ENCODE measurements at places on chromosomes 7 and 10.

DNA sequence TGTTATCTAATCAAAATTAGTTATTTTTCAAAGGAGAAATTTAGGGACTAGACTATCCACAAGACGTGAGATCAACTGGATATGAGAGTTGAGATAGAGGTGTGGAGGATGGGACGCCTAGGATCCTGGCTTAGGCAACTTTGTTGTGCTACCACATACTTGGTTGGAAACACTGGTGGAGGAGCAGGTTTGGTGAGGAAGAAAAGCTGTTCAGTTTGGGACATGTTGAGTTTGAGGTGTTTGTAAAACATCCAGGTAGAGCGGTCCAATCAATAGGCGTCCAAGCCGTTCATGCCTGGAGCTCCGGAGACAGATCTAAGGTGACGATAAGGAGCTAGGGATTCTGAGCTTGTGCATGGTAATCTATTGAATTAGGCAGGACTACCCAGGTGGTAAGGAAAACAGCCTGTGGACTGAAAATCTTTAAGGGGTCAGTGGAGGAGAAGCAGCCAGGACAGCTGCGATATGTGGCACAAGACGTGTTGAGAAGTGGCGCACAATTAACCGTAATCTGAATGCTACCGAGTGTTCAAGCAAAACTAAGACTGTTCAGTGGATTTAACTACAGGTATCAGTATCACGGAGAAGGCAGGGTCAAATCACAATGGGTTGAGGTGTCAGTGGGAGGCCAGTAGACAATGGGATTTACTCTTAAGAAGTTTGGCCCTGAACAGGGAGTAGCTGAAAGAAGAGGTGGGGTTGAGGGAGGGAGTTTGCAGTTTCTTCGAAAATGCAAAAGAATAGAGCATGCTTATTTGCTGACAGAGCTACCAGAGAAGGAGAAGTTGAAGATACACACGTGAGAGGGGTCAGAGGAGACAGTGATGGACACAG is 16.1 kb upstream of the TRPV6 start:
- no peak for DNase-seq

GRCh38 chr10:96440361-96441292 is 73.1 kb downstream of the TLL2 start:
- DNase-seq, result peak; percentile 29

DNA sequence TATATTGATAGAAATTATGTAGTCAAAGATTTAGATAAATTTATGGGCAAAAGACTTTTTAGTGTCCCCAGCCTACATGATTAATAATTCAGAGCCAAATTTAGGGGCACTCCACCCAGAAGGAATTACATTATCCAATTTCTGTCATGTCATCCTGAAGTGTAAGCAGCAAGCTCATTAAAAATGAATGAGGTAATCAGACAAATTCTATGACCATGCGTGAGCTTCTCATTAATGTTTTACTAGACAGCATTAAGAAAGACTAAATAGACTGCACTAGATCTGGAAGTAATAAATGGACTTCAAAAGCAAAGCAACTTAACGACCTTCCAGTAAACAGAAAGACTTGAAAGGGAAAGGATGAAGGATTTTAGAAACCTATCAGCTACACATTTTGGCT is 22.7 kb upstream of the TRUB1 start:
- DNase-seq, result no peak

DNA sequence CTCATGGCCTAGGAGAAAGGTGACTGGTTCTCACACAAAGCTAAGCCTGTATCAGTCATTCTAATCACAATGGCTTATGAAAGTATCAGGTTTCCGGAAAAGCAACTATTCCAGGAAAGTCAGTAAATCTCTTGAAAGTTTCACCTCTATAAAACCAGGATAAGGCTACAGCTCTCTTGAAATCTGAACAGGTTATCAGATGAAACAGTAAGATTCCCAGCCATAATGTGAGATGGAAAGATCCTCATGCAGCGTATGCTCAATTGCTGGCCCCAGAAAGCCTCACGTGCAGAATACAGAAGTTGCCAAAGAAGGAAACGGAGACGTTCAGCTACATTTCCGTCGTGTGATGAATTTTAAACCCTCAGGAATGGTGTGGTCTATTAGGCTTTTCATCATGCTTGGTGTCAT is 90.0 kb downstream of the PFKFB3 start:
- peak; percentile 40 for DNase-seq

- no peak for DNase-seq
Measured at GRCh38 chr7:101390901-101391301, 28.2 kb downstream of the COL26A1 start.

- no peak for DNase-seq
Measured at GRCh38 chr10:109912335-109913281, 10.7 kb downstream of the XPNPEP1 start.

Measured in suppressor macrophage treated with lipopolysaccharide for 4 hours (primary cell).